ENCODE measurements at places on chromosomes 5 and 9.

DNA sequence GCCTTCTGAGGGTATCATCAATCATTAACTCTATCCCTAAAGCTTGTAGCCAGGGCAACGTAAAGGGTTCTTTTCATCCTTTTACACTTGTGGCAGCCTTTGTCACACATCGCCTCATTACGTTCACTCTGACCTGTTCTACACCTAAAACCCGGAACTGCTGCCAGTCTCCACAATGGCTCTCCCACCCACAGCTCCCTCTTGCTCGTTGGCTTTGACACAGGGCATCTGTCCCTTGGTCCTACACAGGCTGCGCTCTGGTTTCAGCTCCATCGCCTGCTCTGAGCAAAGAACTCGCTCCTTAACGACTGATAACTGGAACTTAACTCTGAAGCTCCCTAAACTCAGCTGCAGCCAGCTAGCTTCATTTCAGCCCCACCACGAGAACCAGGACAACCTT is 112.8 kb upstream of the CTNND2 start:
- DNase-seq, result no peak

DNA sequence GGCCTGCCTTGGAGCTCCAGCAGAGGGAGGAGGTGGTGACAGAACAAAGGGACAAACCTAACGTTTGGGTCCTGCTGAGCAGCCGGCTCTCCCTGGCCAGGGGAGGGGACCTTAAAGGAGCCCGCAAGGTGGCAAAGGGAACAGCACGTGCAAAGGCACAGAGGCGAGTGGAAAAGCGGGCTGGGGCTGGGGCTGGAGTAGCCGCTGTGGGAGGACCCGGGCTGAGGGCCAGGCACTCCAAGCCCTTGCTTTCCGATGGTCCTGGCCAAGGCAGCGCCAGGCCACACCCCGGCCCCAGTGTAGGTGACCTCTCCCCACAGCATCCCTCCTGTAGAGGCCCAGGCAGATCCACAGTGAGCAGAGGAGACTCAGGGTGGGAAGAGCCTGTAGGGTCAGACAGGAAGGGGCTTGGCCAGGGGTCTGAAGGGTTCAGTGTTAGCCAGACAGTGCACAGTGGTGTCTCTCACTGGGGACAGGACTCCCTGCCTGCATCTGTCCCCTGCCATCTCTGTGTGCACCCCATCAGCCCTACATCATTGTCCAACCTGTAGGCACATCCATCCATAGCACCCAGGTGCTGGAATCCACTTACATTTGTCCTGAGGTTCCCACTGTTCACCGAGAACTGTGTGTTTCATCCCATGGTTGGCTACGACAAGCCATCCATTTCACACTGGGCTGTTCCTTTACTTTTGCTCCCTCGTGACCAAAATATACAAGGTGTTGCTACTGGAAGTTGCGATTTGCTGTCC is 77.0 kb downstream of the NEK6 start:
- DNase-seq, result no peak

DNA sequence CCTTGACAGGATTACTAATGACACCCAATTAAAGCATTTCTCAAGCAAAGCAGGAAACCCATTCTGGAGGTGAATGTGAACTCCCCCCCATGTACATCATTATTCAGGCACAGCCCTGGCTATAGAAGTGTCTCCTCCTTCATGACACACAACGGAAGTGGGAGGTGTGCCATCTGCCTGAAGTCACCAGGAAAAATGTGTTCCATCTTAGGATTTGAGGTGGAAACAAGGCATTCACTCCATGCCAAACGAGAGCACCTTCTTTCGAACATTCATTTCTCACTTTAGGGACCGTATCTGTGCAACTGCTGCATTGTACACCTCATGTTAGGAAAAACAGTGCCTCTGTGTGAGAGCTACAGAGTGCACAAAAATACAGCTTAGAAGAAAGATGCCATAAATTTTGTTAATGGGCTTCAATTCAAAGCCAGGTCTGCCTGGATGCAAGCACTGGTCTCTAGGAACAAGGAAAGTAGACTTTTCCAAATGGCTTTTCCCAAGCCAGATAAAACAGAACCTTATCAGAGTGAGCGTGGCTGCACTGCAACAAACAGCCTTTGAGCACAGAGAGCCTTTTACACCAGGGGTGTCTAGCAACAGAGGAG is 19.4 kb downstream of the GOLM1 start:
- no peak for DNase-seq

- DNase-seq, result no peak
Observed at GRCh38 chr5:96058084-96058483, 96.4 kb upstream of the ELL2 start.

DNA sequence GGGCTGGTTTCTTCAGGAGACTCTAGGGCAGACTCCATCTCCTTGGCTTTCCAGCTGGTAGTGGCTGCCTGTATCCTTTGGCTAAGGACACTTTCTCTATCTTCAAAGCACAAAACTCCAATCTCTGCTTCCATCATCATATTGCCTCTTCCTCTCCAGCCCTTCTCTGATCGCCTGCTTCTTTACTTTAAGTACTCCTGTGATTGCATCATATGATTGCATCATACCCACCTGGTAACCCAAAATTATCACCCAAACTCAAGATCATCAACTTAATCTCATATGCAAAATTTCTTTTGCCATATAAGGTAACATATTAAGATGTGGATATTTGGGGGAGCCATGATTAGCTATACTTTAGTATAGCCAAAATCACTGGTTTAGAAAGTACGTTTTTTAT is 1092.6 kb upstream of the CDH6 start:
- DNase-seq, result no peak

DNA sequence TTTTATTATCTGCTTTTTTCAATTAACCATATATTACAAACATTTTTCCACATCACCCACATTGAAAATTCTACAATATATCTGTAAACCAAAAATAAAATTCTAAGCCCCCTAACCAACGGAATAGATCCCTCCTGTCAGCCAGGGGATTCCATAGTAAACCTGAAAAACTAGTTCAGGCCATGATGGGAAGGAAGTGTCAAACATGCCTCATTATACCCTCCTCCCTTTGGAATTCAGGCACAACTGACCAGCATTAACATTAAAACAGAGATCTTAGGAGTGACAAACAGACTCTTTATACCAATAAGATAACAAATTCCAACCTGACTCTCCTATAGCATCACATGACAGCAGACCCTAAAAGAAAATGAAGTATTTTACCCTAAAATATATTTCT is 113.7 kb upstream of the DMRT1 start:
- no peak for DNase-seq

GRCh38 chr5:154213592-154213991 is 23.1 kb downstream of the GALNT10 start:
- no peak for DNase-seq

All from DMS 273 treated with DMSO at 0.1 percent for 48 hours (cell line).